GM12864 (cell line): ENCODE measurements at places on chromosomes 11 and 22.
A peak's percentile ranks its signal among the peaks of the same experiment; 100 is the strongest.

DNA sequence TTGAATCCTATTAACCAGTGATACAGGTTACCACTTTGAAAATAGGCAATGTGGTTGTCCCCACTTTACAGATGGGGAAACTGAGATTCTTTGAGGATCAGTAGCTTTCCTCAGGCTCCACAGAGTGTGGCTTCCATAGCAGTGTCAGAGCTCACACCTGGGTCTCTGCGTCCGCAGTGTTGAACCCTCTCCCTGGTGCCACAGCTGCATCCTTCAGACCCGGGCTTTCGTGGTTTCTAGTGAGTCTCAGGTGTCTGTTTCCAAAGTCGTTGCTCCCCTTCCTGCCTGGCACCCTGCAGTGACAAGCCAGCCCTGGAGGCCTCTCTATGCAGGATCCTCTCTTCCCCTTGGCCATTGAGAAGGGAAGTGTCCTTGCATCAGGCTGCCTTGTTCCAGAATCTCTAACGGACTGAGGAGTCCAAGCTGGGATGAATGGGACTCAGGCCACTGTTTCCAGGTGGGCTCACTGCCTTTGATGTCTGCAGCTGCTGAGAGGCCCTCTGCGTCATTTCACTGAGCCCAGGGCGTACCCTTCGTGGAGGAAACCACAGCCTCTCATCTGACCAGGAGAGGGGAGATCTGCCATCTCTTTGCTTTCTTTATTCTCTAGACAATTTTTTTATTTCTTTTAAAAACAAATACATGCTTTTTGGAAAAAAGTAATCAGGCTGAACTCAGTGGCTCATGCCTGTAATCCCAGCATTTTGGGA is 48.4 kb upstream of the MICAL2 start:
- DNase-seq = no peak

DNA sequence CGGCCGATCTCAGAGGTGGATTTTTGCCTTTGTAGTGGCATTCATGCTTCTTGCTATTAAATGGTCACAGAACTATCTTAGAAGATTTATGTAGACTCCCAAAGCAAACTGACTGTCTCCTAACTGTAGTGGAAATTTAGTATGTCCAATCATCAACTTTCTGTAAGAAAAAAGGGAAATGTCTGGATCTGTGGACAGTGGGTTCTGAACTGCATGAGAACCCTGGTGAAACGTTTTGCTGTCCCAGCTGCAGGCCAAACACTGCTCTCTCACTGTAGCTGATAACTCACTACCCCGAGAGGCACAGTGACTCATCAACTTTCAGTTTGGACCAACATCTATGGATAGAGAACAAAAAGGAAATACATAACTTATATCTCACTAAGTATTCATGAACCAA is 387.1 kb downstream of the SOX6 start:
- peak; percentile 29 for DNase-seq

DNA sequence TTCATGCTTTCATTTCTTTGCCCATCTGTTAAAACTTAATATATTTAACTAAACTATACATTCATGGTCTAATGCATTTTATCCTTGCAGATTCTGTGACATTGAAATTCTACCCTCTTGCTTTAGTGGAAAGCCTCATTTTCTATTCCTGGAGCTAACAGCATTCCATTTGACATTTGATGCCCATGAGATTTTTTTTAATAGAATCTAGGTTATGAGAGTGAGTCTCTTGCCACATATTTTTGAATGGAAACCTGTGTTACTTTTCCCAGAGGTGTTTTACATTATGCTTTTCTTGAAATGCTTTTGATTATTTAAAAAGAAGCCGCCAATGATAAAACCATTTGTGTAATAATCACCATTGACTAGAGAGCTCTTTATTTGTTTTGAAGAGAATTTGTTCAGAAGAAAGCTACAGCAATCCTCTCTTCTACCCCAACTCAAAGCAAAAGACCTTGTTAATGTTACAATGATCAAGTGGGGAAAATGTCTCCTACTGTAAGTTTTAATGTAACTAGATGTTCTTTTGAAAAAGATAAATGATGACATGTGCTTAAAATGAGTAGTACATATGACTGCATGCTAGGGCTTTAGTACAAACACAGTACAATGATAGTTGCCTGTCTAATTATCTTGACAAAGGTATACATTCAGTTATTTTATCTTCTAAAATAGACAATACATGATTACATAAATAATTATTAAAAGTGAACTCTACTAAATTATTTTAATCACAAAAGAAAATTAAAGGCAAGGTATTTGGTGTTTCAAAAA is 67.3 kb downstream of the GAS2 start:
- no peak for DNase-seq

DNA sequence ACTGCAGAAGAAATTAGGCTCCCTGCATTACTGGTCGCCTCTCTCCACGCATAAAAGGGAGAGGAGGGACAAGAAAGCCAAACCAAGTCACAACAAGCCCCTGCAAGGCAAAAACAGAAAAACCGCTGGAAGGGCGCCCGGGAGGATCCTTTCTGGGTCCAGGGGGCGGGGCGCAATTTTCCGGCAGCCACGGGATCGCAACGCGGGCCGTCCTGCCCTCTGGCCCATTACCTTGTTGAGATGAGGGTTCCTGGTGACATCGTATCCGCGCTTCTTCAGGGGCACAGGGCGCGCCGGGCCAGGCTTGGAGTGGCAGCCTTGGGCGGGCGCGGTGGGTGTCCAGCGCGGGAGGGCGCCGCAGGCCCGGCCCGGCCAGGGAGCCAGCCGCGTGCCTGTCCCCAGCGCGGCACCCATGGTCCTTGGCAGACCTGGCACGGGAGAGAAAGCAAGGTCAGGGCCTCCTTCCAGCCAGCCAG is 847 bp downstream of the ME3 start:
- no peak for DNase-seq
